ENCODE measurements at places on chromosomes 1 and 21.

DNA sequence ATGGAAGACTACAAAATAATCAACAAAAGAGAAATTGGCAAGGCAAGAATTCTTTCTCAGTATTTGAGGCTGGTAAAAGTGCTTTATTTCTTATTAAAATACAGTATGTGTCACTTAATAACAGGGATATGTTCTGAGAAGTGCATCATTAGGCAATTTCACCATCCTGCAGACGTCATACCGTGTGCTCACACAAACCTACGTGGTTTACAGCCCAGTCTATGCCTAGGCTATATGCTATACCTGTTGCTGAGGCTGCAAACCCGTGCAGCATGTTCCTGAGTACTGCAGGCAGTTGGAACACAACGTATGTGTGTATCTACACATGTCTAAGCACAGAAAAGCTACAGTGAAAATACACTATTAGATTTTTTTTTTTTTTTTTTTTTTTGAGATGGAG lies 2.7 kb upstream of the CCDC27 start:
- no peak for DNase-seq

- DNase-seq, result no peak
Observed at GRCh38 chr1:40377512-40377911, 4.0 kb downstream of the SMAP2 start.

DNA sequence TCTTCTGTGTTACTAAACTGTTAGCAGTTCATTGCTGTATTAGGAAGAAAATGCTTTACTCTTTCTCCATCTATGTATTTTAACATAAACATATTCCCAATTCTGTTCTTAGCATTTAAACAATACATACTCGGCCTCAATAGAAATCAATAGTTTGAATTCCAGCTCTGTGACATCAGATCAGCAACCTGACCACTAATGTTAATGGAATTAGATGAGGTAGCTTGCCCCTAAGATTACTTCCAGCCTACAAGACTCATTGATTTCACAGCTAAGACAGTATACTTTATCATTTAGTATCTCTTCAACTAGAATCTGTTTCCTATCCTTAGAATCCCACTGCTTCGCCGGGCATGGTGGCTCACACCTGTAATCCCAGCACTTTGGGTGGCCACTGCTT lies 38.9 kb downstream of the EPRS1 start:
- DNase-seq, result no peak

- DNase-seq, result no peak
Observed at GRCh38 chr1:194069168-194069830, 882.9 kb upstream of the B3GALT2 start.

DNA sequence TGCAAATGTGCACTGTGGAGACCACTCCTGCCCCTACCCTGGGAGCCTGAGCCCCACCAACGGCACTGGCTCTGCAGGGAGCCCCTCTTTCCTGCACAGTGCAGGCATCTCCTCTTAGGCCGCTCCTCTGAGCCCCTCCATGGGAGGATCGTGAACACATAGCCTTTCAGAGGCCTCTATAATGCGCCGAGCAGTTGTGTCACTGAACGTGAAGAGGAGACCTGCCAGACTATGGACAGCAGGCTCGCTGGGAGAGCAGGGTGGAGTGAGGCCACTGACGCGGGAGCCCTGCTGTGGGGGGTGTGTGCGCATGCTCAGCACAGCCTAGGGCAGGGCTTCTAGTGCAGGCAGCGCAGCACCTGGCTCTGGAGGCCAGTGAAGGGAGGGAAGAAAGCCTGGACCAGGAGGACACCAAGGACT lies 151.3 kb upstream of the COL6A1 start:
- DNase-seq, result no peak

DNA sequence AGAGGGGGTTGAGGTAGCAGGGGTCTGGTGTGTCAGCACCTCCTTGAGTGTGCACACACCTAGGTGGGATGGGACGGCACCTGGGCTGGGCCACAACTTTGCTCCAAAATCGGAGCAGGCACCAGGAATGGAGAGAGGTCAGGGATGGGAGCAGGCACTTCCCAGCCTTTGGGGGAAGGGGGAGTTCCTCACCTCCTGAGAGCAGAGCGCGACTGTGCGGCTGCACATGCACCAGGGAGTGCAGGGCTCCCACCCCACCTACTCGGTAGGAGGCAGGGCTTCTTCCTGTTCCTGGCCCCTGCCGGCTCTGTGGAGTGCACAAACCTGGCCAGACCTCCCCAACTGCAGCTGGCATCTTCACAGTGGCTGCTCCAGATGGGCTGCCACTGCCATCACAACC lies 399.3 kb downstream of the NCAM2 start:
- no peak for DNase-seq

DNA sequence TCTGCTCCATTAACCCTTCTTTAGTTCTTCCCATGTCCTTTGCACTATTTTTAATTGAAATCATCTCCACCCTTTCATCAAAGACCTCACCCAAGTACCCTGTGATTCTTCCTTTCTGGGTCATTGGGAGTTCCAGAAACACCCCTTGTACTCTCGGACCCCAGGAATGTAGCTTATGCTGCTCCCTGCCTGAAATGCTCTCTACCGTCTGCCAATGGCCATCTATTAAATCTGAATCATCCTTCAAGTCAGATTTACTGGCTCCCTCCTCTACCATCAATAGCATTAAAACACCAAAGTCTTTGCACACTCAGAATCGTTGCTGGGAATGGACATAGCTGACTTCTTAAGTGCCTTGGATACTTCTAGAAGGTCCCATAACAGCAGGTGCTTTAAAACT lies 73.2 kb upstream of the GADD45A start:
- no peak for DNase-seq

DNA sequence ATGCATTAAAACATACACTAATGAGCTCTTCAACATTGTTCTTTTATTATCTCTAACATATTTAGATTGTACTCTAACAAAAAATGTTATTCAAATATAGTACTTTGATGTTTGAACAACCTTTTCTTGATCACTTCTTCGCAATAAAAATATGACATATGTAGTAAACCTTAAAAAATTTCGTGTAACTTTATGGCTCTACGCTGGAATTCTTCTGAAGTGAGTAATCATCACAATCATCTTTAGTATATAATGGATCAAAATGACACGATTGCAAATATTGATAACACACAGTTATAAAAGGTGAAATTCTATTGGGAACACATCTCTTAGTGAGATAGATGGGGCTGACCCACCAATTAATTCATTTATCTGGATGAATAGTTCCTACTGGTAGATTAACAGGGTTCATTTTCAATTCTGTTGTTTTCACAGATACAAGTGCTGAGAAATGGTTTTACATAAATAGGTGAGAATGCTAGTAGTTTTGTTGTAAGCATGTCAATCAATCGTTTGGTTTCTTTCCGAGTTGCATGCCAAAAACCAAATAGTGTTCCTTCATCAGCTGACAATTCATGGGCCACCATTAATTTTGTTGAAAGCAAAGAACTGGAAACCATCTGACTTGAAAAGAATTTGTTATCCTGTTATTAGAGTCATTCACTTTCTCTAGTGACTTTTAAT lies 1.5 kb upstream of the ZMPSTE24 start:
- no peak for DNase-seq

DNA sequence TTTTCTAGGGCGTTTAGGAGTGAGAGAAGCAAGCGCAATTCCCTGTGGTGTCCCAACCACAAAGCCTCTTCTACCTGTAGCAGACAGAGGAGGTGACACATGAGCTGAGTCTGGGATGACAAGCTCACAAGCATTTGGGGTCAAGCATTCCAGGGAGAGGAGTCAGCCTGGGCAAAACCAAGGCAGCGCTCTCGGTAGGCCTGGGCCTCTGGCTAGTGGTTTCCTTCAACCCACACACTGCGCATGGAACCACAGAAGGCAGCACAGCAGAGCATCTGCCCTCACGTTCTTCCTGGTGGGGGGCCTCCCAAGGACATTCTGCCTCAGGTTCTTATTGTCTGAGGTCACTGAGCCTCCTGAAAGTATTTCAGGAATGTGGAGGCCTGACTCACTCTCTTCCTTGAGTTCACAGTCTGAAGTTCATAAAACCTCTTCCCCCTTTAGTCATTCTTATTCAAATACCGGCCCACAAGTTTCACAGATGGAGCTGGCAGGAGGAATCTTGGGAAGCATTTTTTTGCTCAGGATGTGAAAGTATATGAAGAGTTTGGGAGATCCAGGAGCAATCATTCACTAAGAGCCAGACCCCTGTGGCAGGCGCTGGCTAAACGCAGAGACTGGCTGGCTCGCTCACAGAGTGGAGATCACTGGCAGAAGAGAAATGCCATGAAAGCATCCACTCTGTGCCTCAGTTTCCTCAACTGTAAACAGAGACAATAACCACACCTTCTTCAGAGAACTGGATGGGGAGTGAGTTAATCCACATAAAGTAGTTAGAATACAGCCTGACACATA lies 26.8 kb downstream of the CCN1 start:
- DNase-seq, result no peak

- DNase-seq, result no peak
Observed at GRCh38 chr1:8201331-8201861, 116.5 kb upstream of the SLC45A1 start.

DNA sequence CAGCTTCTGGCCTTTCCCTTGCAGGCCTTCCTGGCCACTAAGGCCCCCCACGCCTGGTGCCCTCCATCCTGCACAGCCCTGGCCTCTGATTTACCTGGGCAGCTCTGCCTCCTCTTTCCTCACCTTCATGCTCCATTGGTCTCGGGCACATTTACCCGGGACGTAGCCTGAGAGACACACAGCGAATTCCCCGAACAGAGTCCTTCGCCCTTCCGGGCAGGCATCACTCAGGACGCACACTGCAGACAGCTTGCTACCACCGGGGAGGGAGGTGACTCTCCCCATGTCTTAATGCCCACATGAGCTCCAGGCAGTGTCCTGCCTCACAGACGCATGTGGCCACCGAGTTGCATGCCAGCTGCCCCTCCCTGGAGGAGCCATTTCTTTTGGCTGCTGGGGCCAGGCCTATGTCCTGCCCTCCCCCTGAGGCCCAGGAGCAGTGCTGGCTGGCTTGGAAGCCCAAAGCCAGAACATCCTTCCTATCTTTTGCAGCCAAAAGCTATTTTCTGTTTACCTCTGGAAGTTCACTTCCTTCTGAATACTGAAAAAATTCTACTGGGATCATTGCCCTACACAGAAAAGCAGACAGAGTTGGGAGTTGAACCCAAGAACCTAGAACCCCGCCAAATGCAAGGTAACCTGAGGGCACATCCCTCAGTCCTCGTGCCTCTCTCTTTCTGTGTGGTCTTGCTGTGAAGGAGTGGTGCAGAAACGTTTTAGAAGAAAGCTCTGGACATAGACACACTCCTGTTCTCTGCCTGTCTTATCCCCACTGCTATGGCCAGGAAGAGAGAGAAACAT lies 209.5 kb downstream of the TOMM20 start:
- no peak for DNase-seq

GRCh38 chr1:90731382-90732050 lies 14.4 kb upstream of the BARHL2 start:
- DNase-seq, result no peak

DNA sequence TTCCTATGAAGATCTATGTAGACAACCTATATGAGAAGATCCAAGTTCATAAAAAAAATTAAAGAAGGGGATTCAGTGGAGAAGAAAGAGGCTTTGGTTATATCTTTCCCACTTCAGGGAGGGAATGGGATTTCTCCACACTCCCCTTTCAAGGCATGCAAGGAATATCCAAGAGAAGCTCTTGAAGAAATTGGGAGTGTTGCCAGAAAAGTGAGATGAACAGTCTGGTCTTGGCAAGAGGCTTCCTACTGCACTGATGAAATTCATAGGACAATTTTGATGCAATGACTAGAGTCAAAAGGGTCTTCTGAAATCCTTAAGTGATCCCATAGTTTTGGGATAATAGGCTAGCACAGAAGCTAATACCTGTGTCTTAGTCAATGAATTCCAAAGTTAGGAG lies 153.0 kb downstream of the KCTD3 start:
- DNase-seq, result no peak

GRCh38 chr1:55928576-55928975 lies 650.8 kb downstream of the PLPP3 start:
- DNase-seq, result no peak

- no peak for DNase-seq
Observed at GRCh38 chr1:79550402-79550801, 543.9 kb upstream of the ADGRL4 start.

DNA sequence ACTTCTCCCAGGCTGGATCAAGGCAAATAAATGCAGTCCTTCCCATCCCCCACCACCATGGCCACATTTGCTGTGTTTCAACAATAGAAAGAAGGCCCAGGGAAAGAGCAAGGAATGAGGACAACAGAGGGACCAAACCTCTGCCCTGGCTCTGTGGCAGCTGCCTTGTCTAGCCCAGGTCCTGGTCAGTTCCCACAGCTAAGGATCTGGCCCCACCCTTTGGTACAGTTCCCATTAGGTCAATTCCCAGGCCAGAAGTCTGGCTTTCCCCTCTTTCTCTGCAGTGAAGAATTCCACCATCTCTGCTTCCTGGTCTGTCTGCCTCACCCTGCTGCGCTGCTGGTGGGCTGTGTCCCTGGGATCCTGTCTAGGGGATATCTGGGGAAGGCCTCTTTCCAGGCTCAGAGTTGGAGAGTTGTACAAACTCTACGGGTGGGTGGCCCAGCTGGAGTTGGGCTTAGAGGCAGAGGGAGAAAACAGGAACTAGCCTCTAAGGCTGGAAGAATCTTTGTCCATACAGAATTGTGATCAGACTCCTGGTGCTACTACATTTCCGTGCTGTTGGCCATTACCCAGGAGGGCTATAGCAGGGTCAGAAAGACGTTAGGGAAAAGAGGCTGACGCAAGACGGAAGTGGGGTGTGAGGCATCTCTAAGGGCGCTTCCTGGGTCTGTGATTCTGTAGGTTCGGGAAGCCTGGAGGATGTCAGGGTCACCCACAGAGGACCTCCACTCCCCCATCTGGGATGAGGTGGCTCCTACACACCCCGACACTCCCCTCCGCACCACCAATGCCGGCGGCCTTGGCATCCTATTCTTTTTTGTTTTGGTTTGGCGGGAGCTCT lies 953 bp upstream of the NDUFS2 start:
- no peak for DNase-seq

DNA sequence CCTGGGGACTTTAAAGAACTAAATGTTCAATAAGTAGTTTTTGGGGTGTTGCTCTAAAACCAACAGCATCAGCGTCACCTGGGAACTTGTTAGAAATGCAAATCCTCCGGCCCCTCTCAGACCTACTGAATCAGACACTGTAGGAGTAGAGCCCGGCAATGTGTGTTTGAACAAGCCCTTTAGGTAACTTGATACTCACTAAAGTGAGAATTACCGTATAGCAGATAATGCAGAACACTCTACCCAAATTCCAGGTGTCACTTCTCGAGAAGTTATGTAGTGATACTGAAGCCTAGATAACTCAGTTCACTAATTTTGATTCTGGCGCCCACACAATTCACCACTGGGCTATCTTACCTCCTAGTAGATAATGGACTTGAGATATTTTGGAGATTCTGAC lies 3.7 kb upstream of the DPT start:
- no peak for DNase-seq

DNA sequence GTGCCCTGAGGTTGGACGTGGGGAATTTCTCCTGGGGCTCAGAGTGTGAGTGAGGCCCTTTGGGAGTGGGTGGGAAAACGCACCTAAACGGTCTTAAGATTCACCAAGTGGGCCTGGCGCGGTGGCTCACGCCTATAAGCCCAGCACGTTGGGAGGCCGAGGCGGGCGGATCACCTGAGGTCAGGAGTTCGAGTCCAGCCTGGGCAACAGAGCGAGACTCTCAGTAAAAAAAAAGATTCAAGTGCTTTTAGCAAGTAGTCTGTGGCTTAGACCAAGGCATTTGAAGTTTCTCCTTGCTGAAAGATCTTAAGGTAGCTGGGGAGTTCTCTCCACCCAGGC lies 1.4 kb downstream of the RPS8 start:
- no peak for DNase-seq
